ENCODE measurements at places on chromosomes 2 and 18.

DNA sequence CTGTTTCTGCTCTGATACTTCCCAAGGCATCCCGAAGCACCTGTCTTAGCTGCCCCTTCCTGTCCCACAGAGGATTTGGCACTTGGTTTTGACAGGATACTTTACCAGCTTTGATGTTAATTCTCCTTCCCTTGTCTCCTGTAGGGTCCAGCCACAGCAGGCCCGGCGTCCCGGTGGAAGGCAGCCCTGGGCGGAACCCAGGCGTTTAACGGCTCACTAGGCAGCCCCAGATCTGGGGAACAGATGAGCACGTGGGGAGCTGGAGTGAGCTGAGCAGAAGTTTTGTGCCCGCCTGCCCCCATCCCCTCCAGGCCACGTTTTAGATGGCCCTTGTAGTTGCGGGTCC, 11.4 kb downstream of the ANKRD23 start:
- DNase-seq: no peak

DNA sequence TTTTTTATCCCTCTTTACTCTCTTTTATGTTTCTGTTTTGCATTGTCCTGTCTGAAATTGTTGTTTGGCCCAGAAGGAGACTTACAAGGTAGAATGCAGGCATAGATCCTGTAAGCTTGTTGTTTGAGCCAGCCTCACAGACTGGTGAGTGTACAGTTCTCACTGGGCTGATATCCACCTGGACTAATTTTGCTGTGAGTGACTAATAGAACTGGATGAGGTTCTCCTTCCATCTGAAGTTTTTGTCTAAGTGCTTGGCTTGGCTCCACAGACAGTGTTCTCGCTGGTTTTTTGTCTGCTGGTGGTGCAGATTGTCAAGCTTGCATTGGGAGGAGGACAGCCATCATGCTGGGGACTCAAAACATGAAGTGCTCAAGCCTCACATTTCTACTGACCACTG, 495.7 kb downstream of the TSN start:
- no peak for DNase-seq

DNA sequence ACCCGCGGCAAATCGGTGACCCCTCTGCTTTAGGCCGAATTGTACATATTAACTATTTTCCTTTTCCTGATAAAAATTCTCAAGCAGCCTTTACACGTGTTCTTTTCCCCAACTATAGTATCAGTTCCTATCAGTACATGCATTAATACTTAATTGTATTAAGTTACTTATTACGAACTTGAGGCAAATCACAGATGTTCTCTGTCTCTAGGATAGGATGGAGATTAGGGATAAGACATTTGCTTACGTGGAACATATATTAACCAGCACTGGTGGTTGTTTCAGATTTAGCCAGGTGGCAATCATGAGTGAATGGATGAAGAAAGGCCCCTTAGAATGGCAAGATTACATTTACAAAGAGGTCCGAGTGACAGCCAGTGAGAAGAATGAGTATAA, 675 bp downstream of the GEMIN6 start:
- DNase-seq: no peak

DNA sequence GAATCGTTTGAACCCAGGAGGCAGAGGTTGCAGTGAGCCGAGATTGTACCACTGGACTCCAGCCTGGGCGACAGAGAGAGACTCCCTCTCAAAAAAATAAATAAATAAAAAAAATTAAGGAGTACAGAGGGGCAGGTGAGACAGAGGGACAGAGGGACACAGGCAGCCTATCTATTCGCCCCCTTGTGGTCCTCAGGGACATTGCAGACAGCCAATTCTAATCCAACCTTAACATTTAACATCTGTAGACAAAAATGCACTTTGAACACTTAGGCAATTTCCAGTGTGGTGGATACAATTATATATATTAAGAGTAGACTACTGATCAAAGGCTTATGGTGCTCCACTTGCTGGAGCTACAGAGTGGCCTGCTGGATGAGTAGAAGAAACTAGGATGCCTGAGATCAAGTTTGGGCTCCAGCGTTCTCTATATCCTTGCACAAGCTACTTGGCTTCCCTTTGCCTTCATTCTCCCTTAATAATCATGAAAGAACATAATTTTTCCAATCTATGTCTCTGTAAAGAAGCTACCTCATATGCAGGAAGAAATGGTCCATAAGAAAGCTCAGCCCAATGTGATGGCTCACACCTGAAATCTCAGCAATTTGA, 8.2 kb upstream of the SMARCAL1 start:
- no peak for DNase-seq

DNA sequence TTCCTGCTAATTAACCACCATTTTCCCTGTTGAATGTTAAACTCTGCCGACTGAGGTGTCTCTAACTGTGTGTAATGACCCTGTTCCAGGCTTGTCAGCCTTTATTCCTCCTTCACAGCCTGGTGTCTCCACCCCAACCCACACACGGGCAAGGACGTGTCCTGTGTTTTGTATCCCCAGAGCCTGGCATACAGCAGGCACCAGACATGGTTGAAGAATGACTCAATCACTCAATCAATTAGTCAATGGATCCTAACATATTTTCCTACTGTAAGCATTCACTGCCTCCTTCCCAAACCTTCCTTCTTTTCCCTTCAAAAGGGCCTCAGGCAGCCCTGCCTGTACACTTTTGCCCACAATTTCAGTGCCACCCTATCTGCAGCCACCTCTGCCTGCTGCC, 2.7 kb upstream of the TNS1 start:
- DNase-seq: no peak

GRCh38 chr2:231765496-231765929, 15.6 kb downstream of the PDE6D start:
- DNase-seq: no peak

Measured in right renal pelvis (tissue), 4 donors.